ENCODE measurements at places on chromosomes 6 and 20.

- H3K27me3 ChIP-seq: no peaks in the 10 kb centered on the region
- no peak overlapping the region for H3K4me3 ChIP-seq
- H3K27ac ChIP-seq: no peak overlapping the region
- peaks cover 89% of the 10 kb centered on the region for H3K36me3 ChIP-seq
- DNase-seq: no peak
Measured at GRCh38 chr6:44410363-44410762, 22.9 kb downstream of the CDC5L start.

DNA sequence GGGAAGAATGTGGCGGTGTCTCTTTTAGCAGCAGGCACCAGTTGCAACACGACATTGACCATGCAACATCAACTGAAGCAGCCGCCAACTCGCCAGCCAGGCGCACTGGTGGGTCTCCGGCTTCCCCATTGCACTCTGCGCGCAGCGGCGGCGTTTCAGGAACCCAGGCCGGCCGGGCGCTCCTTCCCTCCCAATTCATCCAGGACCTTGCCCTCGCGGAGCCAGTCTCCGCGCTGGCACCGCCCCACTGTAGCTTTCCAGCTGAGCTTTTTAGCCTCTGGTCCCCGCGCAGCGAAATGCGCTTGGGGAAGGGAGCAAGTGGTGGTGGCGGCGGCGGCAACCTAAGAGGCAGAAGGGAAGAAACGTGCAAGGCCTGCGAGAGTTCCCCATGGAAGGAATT, 297.9 kb upstream of the RIMS1 start:
- H3K4me3 ChIP-seq: no peak overlapping the region
- H3K36me3 ChIP-seq: no peaks in the 10 kb centered on the region
- no peaks in the 10 kb centered on the region for H3K27me3 ChIP-seq
- H3K27ac ChIP-seq: no peak overlapping the region

DNA sequence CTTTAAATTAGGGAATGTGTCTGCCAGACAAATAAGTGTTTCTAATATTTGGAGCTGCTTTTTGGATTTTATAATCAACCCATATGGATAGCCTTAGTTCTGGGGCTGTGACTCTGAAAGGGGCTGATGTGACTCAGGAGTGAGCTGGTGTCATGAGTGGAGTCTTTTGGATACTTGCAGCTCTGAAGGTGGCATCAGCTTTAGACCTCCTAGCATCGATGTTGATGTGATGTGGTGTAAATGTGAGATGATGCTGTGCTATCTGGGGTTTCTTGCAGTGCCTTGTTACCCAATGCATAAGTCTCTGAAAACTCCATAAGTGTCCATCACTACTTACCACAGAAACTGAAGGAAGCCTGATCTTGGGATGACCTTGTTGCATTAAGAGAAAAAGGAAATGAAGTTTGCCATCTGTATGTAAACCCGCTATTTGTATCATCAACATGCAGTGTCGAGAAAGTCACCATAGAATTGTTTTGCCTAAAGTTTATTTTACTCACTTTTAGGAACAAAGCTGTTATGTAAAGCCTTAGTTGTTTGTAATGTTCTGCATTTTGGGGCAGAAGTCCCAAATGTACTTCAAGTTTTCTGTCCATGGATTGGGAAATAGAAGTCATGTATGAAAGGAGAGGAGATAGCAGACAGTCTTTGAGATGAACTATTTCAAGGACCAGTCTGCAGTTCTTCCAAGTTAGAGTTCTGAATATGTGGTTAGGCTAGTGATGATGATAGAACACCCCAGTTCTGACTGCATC, 8.0 kb downstream of the FOXO3 start:
- H3K27ac ChIP-seq: no peak overlapping the region
- H3K4me1 ChIP-seq: peaks cover 54% of the 10 kb centered on the region
- peak overlapping the region; percentile 78 for H3K4me3 ChIP-seq
- H3K27me3 ChIP-seq: no peaks in the 10 kb centered on the region

GRCh38 chr6:119311514-119312142, 37.9 kb downstream of the MAN1A1 start:
- peak overlapping the region; percentile 96 for H3K27ac ChIP-seq
- H3K4me1 ChIP-seq: peaks cover 71% of the 10 kb centered on the region
- H3K27me3 ChIP-seq: no peaks in the 10 kb centered on the region
- H3K4me3 ChIP-seq: peak overlapping the region; percentile 25
- peaks cover 22% of the 10 kb centered on the region for H3K36me3 ChIP-seq
- no peak for DNase-seq

DNA sequence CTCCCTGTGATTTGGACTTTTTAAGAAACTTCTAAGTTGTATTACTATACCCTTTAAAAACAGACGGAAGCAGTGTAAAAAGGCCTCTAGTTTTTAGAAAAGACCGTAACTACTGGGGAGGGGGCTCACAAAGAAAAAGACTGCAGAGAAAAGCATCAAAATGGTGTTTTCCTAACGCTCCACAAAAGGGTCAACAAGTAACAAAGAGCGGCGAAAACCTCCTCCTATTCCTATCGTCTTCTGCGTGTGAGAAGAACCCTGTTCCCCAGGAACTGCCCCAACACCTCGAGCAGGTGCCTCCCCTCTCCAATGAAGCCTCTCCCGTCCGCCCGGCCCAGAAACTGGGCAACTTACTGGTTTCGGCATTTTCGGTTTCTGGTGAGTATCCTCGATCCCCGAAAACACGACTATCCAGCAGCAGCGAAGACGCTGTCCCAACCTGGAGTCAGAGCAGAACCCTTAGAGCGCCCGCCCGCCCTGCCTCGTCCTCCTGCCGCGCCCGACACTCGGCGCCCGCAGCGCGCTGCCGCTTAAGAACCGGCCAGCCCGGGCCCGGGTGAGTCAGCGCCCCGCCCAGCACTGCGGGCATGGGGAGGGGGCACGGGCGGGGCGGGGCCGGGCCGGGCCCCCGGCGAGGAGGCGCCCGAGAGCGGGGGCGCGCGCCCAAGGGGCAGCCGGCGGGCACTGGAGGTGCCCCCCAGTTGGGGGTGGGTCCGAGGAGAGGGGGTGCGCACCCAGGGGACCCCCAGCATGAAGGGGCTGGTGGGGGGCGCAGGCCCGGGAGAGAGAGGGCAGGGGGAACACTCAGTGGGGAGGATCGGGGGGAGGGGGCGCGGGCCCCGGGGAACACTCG, 1.2 kb downstream of the EZR start:
- DNase-seq: peak; percentile 78
- peaks cover 49% of the 10 kb centered on the region for H3K4me1 ChIP-seq
- peak overlapping the region; percentile 99 for H3K4me3 ChIP-seq
- peaks cover 72% of the 10 kb centered on the region for H3K36me3 ChIP-seq

GRCh38 chr6:6747371-6747770, 158.9 kb downstream of the LY86 start:
- H3K4me1 ChIP-seq: peaks cover 3% of the 10 kb centered on the region
- no peak overlapping the region for H3K27ac ChIP-seq
- DNase-seq: no peak
- H3K4me3 ChIP-seq: no peak overlapping the region
- H3K27me3 ChIP-seq: no peaks in the 10 kb centered on the region
- H3K36me3 ChIP-seq: no peaks in the 10 kb centered on the region

DNA sequence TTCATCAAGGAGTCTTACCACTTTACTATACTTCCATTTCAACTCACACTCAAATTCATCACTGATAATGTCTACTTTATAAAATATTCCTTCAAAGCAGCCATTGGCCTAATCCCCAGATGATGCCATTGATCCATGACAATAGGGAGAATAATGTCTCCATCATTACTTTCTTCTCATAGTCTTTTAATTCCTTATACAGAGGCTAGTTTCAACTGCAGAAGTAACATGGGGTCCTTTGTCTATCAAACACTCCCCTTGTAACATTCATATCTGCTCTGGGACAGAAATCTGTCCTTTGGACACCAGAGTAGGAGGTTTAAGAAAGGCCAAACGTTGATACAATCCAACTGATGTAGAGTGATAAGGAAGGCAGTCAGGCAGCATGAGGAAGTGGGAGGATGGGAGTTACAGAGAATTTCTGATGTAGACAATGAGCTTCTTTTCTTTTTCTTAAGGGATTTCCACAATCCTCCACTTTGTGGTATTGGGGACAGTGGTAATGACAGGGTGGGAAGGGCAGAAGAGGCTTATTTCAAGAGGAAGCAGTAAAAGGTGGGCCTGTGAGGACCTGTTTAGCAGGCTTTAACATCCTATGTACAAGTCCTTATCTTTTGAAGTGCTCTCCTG, 18.9 kb upstream of the HLA-DOA start:
- DNase-seq: no peak
- peak overlapping the region; percentile 16 for H3K27ac ChIP-seq

- H3K4me1 ChIP-seq: peaks cover 44% of the 10 kb centered on the region
- peaks cover 46% of the 10 kb centered on the region for H3K36me3 ChIP-seq
- no peak for DNase-seq
- peak overlapping the region; percentile 98 for H3K4me3 ChIP-seq
Measured at GRCh38 chr6:45423824-45424450, 46.2 kb upstream of the SUPT3H start.

DNA sequence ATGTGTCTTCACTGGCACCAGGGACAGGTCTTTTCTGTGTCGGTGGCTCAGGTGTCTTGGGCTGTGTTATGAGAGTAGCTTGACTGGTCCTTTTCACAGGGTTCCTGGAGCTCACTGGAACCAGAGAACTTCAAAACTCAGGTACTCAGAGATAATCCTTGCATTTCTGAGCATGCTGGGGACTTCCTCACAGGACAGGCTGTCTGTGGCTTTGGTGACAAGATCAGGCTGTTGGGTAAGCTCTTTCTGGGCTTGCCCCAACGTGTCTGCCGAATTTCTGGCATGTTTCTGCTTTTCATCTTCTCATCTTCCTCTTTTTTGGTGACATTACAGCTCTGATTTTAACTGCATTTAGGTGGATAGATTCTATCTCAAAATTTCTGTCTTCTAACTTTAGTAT, 270.0 kb downstream of the CDH26 start:
- no peaks in the 10 kb centered on the region for H3K4me1 ChIP-seq
- no peak for DNase-seq
- H3K27me3 ChIP-seq: no peaks in the 10 kb centered on the region
- no peaks in the 10 kb centered on the region for H3K36me3 ChIP-seq

- peak; percentile 31 for DNase-seq
- peak overlapping the region; percentile 100 for H3K4me3 ChIP-seq
- peak overlapping the region; percentile 97 for H3K27ac ChIP-seq
- peaks cover 22% of the 10 kb centered on the region for H3K4me1 ChIP-seq
- H3K36me3 ChIP-seq: peaks cover 19% of the 10 kb centered on the region
Measured at GRCh38 chr6:20400456-20401204, 1.0 kb upstream of the E2F3 start.

DNA sequence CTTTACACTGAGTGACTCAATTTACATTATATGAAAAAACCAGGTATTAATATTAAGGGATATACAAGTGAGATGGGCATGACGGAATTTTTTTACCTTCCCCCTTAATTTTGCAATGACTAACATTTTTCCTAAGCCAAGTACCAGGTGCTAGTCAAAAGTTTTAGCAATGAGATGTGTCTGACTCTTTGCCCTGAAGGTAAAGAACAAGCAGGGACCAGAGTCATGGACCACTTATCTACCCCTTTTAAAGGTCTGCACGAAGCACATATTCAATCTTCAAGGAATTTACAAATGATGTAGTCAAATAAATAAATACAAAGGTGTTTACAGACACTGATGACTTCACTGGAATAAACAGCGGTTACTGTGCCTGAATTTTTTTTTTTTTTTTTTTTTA, 1.4 kb downstream of the GLO1 start:
- no peak for DNase-seq
- peaks cover 17% of the 10 kb centered on the region for H3K36me3 ChIP-seq
- H3K4me1 ChIP-seq: peaks cover 48% of the 10 kb centered on the region
- peak overlapping the region; percentile 92 for H3K27ac ChIP-seq
- H3K4me3 ChIP-seq: peak overlapping the region; percentile 86
- peaks cover 1% of the 10 kb centered on the region for H3K27me3 ChIP-seq

- H3K4me1 ChIP-seq: peaks cover 31% of the 10 kb centered on the region
- H3K36me3 ChIP-seq: no peaks in the 10 kb centered on the region
- peak overlapping the region; percentile 53 for H3K27ac ChIP-seq
- no peaks in the 10 kb centered on the region for H3K27me3 ChIP-seq
- no peak overlapping the region for H3K4me3 ChIP-seq
Measured at GRCh38 chr6:13380761-13381160, 52.4 kb upstream of the TBC1D7 start.

DNA sequence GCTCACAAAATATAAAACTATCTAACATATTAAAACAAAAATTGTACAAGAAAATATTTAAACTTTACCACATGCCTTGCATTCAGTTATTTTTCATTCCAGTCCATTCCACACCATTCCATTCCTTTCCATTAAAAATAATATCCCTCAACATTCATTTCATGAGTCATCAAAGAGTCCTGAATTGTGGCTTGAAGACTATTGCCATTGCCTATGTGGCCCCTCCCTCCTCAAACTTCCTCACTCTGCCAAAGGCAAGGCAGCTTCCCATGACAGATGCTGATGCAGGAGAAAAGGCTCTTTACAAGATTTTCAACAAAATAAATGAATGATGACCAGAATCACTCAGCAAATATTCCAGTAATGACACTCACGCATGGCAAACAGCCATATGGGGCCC, 31.7 kb downstream of the IL20RA start:
- peaks cover 73% of the 10 kb centered on the region for H3K27me3 ChIP-seq
- no peak overlapping the region for H3K4me3 ChIP-seq

DNA sequence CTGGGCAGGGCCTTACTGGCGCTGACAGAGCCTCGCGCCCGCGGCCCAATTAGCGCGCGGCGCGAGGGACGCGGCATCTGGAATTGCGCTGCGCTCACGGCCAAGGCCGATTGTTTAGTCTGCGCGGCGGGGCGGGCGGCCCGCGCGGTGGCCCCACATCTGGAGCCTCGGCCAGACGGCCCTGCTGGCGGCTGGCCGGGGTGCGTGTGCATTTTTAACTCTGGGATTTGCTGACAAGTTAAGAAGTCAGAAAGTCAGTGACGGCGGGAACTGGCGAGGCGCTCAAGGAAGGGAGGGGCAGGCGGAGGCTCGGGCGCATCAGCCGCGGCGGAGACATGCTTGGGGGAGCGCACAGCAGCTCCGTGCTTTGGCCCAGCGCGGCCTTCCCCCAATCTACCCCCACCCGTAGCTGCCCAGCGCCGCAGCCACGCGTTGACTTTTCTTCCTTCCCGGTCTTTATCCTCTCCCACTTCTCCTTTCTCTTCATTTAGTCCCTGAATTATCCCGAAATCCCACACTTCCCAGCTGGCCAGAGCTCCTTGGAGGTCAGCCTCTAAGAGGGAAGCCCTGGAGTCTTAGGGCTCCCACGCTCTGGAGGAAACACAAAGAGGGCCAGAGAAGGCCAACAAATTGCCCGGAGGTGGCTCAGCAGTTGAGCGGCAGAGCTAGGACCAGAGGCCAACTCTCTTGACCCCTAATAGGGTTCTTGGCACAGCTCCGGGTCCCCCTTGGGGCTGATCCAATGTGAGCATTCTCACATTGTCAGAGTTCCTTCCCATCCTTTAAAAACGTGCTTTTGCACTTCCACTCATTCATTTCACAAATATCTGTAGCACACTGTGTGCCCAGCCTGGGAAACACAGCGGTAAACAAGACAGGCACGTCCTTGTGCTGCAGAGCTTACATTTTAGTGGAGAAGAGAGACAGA, 40.8 kb upstream of the FOXP4 start:
- H3K27me3 ChIP-seq: peaks cover 65% of the 10 kb centered on the region
- H3K4me3 ChIP-seq: peak overlapping the region; percentile 65
- DNase-seq: no peak
- peak overlapping the region; percentile 69 for H3K27ac ChIP-seq
- H3K4me1 ChIP-seq: peaks cover 20% of the 10 kb centered on the region
- H3K36me3 ChIP-seq: peaks cover under 1% of the 10 kb centered on the region
